ENCODE measurements at places on chromosomes 4 and X.

DNA sequence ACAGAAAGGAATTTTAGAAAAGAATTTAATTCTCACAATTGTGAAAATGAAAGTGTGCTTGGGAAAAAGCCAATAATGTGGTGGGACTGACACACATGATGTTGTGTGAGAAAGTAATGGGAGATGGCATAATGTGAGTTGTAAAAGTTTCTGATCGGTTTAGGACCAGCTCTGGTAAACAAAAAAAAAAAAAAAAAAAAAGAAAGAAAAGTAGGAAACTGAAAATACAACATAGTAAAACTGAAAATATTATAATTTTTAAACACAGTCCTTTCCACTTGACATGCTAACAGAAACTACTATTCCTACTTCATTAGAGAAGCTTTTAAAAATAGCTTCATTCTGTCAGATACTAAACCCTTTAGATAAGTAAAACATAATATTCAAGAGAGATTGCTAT, 28.2 kb downstream of the RAP1GDS1 start:
- no peak for DNase-seq

GRCh38 chr4:46844325-46844917, 64.6 kb downstream of the COX7B2 start:
- DNase-seq, result peak; percentile 26

DNA sequence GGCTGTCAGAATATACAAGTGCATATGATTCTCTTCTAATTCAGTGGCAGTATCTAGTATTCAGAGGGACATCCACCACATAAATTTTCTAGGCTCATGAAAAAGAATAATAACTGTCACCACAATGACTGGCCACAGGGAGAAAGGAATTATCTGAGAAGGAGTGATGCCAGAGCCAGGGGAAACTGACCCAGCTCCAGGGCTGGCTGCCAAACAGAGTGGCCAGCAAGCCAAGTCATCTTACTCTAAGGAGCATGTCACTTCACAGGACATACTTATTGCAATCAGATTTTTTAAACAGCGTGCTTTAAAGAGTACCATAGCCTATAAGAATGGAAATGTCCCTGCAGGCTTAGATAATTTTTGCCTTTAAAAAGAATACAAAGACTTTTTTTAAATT, 5.8 kb upstream of the SEPTIN11 start:
- no peak for DNase-seq

- no peak for DNase-seq
These were observed 60.6 kb upstream of the FAT4 start for GRCh38 chr4:125254106-125254505.

DNA sequence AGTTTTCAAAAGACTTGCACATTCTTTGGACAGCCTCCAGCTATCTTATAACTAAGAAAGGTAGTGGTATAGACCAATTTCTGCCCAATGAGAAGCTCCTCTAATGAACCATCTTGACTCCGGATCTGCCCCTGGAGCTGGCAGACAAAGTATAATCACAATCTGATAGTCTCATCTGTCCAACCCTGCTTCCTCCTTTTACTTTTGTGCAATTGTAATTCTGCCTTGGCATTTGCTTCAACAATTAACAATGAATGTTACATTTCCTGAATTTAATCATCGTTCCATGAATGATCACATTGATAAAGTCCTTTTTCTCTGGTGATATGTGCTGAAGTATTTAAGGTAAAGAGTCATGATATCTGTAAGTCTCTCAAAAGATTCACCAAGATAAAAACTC, 27.8 kb downstream of the FRYL start:
- no peak for DNase-seq

GRCh38 chrX:137654481-137654880, 88.6 kb downstream of the ZIC3 start:
- DNase-seq, result no peak

DNA sequence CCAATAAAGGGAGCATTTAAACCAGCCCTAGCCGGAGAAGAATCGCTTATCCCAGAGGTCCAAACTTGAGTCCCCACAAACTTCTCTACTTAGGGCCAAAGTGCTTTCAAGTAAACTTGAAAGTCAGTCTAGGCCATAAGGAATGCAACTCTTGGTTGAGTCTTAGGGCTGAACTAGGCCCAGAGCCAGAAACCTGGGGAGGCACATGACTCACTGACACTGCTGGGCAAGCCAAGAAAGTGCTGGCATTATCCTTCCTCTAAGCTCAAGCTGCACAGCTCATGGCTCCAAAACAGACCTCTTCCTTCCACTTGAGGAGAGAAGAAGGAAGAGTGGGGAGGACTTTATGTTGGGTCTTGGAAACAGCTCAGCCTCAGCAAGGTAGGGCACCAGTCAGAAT, 1257.3 kb upstream of the DIAPH2 start:
- DNase-seq, result no peak

DNA sequence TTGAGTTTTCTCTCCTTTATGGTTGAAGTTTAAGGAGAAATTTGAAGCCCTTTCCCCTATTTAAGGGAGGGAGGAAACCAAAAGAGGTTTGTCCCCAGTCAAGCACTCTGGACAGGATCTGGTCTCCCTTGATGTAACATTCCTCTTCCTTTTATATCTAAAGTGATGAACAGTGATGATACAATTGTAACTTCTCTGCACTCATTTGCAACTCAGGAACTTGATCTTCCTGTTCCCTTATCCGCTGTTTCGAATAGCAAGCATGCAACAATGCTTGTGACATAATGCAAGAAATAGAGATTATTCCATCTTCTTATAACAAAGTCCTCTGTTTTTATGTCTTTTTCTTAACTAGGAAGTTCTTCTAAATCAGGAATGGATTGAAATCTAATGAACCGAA, 18.3 kb downstream of the ALPK1 start:
- no peak for DNase-seq

DNA sequence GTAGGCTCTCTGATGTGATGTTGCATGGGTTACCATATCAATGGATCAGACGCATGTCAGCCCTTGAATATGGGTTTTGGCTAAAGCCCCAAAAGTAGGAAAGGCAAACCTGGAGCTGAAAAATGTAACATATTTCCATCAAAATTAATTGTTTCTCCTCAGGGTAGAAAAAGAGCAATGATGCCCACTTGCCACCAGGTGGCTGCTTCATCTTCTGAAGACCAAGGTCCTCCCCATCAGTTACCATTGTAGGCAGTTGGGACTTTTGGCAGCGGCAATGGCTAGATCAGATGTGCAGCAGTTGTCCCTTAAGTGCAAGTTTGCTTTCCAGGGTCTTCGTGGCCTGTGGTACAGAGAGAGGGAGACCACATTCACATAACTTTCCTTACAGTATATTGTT, 118.2 kb downstream of the NAF1 start:
- no peak for DNase-seq

DNA sequence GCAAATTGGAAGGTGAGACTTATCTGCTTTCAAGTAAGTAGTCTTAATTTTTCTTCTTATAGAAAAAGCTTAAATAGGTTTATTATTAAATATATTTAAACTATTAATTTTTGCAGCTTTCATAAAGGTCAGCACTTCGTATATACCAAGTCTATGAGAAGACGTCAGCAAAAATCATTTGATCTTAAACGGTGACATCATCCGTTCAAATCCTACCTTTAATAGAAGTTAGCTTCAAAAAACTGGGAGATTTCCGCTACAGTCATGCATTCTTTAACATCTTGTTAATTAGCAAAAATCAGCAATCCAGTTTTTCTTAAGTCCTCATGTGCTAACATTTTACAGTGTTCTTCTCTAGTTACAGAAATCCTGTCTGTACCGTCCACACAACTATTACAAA, 49.9 kb upstream of the PGRMC1 start:
- no peak for DNase-seq

- no peak for DNase-seq
These were observed 1574.7 kb downstream of the STIM2 start for GRCh38 chr4:28435314-28435713.

DNA sequence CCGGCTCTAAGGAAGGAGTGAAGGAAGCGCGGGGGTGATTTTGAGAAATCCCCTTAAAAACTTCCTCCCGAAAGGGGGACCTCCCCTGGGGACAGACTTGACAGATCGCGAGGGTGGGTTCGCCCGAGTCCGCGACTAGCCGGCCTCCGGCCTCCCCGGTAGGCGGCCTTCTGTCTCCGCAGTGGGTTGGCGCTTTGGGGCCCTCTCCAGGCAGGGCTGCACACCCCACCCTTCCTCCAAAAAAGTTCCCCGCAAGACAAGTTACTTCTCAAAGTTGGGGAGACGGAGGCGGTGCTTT, 24.8 kb downstream of the HOPX start:
- no peak for DNase-seq

DNA sequence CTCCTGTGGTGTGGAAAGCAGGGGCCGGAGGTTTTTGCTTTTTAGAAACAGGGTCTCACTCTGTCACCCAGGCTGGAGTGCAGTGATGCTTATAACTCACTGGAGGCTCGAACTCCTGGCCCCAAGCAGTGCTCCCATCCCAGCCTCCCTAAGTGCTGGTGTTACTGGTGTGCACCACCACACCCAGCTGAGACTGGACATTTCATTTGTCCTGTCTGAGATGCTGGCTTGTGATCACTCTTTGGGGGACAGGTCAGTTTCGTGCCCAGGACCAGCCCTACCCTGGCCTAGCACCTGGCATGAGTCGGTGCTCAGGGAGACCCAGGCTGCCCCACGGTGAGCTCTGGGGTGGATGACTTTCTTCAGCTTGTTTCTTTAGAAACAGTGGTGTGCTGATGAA, 11.3 kb downstream of the PSAPL1 start:
- DNase-seq, result no peak

GRCh38 chrX:1500701-1501624, 36.0 kb downstream of the P2RY8 start:
- no peak for DNase-seq

GRCh38 chr4:113406723-113407016, 354.9 kb downstream of the CAMK2D start:
- DNase-seq, result no peak

GRCh38 chr4:6632125-6632524, 8.4 kb upstream of the MRFAP1 start:
- no peak for DNase-seq

- DNase-seq, result no peak
These were observed 393.1 kb upstream of the ZFP42 start for GRCh38 chr4:187602339-187603092.

GRCh38 chrX:132968296-132968949, 10.0 kb upstream of the HS6ST2 start:
- no peak for DNase-seq

DNA sequence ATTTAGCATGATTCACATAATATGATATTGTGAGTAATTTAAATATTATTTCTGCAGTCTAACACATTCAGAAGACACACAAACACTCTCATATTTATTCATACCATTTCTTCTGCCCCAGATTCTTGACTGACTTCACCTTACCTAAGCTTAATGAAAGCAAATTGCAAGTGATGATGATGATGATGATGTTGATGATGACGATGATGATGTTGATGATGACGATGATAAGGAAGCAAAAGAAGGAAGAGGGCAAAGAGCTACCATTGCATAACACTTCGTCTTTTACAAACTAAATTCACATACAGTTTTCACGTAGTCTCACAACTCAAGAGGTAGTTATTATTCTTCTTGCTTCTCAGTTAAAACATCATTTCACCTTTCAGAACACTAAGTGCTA, 404.7 kb downstream of the NAF1 start:
- DNase-seq, result no peak

- no peak for DNase-seq
These were observed 43.9 kb upstream of the BBS12 start for GRCh38 chr4:122688529-122689140.

- DNase-seq, result no peak
These were observed 207.2 kb downstream of the NLGN4X start for GRCh38 chrX:6021316-6022091.

DNA sequence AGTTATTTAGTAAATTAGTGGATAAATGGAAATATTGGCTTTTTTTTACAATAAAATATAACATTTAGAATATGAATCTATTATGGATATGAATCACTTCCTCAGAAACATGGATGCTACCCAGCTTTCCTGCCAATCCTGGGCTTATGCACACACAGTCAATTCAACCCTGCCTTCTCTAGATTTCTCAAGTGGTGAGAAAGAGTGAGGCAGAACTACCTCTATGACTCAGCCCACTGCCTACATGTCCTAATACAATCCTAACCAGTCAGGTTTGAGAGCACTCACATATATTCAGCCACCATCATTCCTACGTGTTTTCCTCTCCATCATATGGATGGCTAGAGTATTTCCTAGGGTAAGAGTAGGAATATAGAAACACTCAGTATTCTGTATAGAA, 91.1 kb upstream of the ANKRD50 start:
- peak; percentile 24 for DNase-seq

GRCh38 chr4:141711211-141711610, 74.8 kb downstream of the IL15 start:
- DNase-seq, result no peak

DNA sequence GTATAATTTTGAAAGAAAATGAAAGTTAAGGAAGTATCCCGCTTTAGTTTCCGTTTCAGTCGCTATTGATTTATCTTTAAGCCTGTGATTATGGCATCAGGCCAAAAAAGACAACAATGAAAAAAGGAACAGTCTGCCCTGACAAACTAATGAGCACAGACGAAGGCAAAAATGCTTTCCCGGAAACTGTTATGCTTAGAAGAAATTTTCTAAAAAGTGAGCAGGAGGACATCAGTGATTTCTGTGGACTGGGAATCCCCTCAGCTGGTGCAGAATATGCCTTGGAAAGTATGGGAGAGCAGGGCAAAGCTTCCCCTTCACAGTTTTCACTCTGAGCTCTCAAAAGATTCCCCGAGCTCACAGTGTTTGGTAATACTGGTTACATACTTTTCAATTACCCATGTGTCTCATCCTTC, 5.1 kb upstream of the CXCL10 start:
- DNase-seq, result no peak

DNA sequence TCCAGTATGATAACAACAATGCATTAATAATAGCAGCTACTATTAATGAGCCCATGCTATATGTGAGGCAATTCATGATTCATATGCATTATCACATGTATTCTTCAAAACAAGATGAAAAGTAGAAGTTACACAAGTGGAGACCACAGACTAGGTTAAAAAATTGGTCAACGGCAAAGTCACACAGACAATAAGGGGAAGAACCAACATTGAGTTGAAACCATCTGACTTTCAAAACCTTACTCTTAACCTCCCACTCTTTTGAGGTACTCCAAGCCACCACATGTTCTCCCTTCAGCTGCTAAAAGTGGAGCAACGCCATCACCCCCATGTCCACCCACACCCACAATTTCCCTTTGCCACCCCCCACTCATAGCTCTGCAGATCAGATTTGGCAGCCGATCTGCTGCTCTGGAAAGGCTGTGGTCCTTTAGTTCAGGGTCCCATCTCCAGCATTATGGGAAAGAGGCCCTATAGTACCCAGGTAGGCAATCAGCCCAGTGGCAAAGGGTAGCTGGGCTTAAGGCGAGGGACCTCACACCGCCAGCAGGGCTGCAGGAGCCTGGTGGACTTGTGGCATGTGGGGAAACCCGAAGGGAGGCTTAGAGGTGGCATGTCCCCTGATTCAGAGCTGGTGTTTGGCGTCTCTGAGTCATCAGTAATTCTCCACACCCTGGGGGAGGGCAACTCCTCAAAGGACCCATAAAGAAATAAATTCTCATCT, 33.5 kb upstream of the CYBB start:
- DNase-seq, result no peak

DNA sequence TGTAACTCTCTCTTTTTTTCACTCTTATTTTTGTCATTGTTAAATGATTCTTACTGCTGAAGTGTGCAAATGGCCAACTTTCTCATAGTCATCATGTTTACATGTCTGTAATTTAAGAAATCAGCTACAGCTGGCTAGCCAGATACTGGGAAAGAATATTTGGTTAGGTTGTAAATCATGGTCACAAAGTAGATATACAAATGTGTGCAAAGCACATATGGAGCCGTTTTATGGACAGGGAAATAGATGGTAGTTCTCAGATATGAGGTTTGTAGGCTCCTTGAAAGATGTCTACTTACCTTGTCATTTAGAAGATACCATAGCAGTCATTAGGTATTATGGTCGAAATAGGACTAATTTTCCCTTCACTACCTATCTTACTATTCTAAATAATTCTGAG, 430.4 kb downstream of the ADGRL3 start:
- no peak for DNase-seq
